ENCODE measurements at places on chromosomes 4 and X.

DNA sequence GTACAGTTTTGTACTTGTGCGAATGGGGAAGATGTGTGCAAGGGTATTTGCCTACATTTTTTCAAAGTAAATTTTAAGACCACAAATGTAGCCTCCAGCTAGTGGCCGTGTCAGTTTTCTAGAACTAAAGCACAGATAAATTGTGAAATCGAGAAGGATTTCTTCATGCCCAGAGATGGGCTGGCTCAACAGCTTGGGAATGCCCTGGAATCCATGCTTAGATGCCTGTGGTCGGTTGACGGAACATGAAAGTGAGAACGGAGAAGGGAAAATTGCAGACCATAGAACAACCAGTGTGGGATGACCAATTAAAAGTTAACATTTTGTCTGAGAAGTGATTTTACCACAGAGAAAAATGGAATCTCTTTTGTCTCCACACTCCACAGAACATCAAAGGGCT lies 73.2 kb upstream of the VCX2 start:
- DNase-seq = no peak

DNA sequence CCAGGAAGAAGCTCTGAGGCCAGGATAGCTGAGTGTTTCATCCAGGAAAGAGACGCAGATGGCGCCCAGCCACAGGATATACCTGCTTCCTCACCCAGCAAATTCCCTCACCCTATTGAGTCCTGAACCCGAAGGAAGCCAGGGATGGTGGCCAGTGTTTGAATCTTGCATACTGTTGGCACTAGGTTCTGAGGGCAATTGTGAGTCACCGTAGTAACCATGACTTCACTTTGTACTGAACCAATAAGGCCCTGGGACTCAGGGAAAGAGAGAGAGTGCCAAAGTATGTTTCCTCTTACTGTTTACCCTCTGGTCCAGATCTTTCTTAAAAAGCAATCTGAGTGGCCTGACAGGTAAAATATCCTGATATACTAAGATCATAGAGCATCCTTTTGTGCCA lies 25.6 kb upstream of the SMIM10L2A start:
- no peak for DNase-seq

DNA sequence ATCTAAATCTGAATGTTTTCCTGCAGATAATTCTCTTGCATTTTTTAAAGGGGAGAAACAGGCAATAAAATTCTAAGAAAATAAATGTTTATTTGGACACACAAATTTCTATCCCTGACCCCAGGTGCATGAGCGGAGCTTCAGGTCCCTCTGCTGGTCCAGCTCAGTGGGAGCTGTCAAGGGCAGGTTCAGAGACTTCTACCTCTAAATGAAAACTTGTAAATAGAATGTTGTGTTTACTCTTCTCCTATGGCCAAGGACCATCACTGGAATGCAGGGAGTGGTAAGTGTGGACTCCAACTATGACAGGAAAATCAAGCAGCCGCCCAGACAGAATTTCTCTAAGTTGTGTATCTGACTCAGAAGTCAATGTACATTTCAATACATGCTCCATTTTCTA lies 148.6 kb upstream of the TTC29 start:
- no peak for DNase-seq

- DNase-seq = no peak
Observed at GRCh38 chr4:119016636-119017035, 119.0 kb upstream of the MYOZ2 start.

GRCh38 chrX:115561605-115562479 lies 868 bp downstream of the PLS3 start:
- DNase-seq = no peak

- DNase-seq = no peak
Observed at GRCh38 chr4:94595013-94595412, 143.3 kb downstream of the PDLIM5 start.

DNA sequence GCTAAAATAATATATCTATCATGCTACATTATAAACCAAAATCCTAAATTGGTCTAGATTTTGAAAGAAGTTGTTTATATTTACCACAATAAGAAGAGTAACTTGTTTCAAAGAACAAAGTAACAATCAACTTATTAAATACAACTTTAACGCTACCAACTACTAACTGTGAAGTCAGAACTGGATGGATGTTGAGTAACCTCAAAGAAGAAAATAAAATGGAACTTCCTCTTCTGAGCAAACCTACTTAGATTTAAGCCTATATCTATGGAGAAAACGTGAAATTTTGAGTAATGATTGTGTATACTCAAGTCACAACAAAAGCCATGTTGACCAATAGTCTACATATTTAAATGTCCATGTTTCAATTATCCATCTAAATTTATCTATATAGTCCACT lies 25.7 kb downstream of the SH3RF1 start:
- no peak for DNase-seq

- no peak for DNase-seq
Observed at GRCh38 chr4:67130411-67130810, 414.9 kb downstream of the CENPC start.

DNA sequence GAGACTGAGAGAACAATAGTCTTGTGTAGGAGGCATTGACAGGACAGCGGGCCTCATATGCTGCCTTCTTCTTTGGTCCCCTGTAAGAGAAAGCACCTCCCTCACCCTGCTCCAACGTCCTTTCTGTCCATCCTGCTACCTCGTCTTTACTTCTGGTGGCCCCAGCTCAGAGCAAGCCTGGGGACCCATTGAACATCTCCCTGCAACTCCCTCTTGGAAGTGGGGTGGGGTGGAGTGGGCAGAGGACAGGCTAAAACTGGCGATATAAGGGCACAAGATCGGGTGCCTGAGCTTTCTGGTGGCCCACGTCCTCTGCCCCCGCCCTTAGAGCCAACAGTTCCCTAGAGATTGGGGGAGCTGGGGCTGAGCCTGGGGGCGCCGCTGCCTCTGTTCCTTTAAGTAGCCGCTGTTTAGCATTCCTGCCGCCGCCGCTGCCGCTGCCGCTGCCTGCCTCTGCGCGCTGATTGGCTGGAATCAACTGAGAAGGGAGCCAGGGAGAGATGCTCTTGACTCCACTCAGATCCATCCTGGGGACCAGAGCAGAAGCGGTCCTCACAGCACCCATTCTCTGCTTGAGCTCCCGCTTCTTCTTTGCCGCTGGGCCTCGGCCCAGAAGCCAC lies at the start of gene DLG3:
Gene DLG3 (plus strand): TSS at position 510 of the 620 bp plus-strand sequence. CDS start 367 bp downstream, outside the sequence.
- no peak for DNase-seq

GRCh38 chrX:22699581-22700091 lies 300.1 kb upstream of the DDX53 start:
- DNase-seq = no peak

- no peak for DNase-seq
Observed at GRCh38 chr4:181085557-181085956, 1157.6 kb upstream of the TENM3 start.

- no peak for DNase-seq
Observed at GRCh38 chr4:169122422-169122821, 112.4 kb upstream of the CBR4 start.

GRCh38 chrX:153353416-153353815 lies 19.5 kb downstream of the ZNF275 start:
- DNase-seq = no peak

DNA sequence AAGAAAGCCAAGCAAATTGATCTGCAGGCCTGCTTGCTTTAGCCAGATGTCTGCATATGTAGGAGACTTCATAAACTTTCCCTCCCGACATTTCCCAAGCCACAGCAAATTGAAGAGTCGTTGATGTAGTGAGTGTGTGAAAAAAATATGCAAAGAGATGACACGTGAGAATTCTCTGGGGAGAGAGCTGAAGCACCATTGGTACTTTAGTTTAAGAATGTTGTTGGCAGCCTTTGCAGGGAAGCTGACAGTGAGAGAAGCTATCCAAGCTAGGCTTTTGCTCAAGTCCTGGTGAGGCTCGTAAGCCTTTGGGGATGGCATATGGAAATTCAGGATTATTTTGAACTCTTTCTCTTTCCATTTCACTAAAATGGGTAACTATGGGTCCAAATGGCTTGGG lies 87.5 kb downstream of the GLRA2 start:
- no peak for DNase-seq

GRCh38 chr4:153222707-153223426 lies 18.6 kb downstream of the TRIM2 start:
- DNase-seq = peak; percentile 70

GRCh38 chrX:18026166-18026565 lies 165.1 kb upstream of the RAI2 start:
- DNase-seq = no peak

DNA sequence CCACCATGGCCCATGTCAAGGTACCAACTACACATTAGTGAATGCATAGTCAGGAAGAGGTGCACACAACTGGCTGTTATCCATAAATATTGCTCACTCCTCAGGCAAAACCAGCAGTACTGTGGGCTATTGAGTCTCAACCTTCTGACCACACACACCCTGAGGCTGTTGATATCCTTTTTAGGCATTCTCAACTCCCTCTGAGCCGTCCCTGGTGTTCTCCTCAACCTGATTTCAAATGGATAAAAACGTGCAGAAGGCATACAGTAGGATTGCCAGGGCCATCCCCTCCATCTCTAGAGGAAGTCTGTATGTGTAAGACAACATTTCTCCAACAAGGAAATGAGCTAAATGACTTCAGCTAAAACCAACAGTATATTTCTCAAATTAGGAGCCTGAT lies 98.7 kb upstream of the KLHL13 start:
- no peak for DNase-seq

DNA sequence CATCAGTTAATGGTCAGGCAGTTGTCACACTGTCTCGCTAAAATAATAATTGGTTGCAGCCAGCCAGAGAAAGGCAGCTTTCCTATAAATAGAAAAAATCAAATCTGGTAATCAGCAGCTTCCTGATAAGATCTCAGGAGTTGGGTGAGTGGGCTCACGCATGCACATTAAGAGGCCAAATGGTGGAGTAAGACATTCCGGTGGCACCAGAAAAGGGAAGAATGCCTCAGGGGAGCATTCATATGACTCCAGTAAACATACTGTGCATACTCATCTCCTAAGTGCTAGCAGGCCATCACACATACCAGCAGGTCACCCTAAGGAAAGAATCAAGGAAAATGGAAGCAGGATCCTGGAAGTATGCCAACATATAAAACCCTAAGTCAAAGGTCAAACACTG lies 40.1 kb downstream of the UGT2B15 start:
- no peak for DNase-seq
